Mesenteric fat pad (tissue), 1 donor: ENCODE measurements at places on chromosomes 2 and 18. TPM values are rescaled to one million over a fixed set of nuclear protein-coding genes. Genes with fewer than 3 reads are reported as not detected.
A peak's percentile ranks its signal among the peaks of the same experiment; 100 is the strongest.

The MALL gene
- 20.8 TPM for total RNA-seq

The TNFRSF11A gene
- total RNA-seq: 17.1 TPM

GRCh38 chr2:237558961-237559641, 7.3 kb upstream of the PRLH start:
- no peak for DNase-seq

- DNase-seq: no peak
Measured at GRCh38 chr2:105789745-105790460, 45.2 kb downstream of the NCK2 start.

- DNase-seq: peak; percentile 72
Measured at GRCh38 chr2:16166327-16166981, 226.1 kb downstream of the MYCN start.

- DNase-seq: no peak
Measured at GRCh38 chr18:69469444-69469919, 68.8 kb downstream of the DOK6 start.

The ATOH8 gene
- 69.4 TPM for total RNA-seq

The RESP18 gene
- not detected for total RNA-seq

The TMEM163 gene
- total RNA-seq: 1.9 TPM

DNA sequence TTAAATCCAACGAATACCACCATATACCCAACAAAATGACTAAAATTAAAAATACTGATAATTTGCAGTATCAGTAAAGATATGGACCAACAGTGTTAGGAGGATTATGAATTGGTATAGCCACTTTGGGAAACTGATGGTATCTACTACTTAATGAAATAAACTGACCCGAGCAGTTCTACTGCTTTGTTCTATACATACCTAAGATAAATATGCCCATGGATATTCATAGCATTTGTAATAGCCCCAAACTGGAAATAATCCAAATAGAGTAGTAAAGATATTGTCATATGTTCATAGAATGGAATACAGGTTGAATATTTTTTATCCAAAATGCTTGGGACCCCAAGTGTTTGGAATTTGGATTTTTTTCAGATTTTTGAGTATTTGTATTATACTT, 20.7 kb downstream of the PPP1CB start:
- DNase-seq: no peak

The TEX44 gene
- not detected for total RNA-seq

GRCh38 chr2:239006622-239007285, 158.9 kb downstream of the TWIST2 start:
- DNase-seq: no peak

The PAIP2B gene
- total RNA-seq: 1.3 TPM

- no peak for DNase-seq
Measured at GRCh38 chr2:42210203-42210602, 41.0 kb downstream of the EML4 start.

The RIT2 gene
- total RNA-seq: not detected

The OR6B2 gene
- not detected for total RNA-seq

The CTNNA2 gene
- total RNA-seq: not detected

DNA sequence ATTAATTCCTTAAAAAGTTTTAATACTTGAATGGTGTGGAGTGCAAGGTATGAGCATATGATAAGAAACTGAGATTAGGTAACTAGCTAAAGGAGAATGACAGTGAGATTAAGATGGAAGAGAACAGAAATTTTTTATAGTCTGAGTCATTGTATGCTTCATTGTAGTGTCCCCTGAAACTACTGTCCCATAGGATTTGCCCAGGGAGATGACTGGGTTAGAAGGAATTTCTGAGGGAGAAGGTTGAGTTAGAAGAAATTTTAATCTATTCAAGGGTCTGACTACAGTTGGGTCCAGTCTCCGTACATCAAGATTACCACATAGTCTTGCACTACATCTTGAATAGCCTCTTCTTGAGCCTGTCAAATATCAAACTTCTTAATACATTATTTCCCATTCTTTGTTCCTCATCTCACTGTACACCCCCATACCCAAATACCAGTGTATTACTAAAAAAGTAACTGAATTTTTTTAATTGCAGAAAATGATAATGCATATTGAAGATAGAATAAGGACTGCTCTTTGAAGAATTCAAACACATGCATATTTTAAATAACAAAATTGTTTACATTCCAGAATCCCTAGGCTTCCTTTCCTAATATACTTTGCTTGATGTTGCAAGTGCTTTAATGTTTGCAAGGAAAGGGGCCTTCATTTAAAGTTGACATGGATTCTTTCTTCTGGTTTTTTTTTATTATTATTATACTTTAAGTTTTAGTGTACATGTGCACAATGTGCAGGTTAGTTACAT, 314.3 kb upstream of the COL3A1 start:
- no peak for DNase-seq

- DNase-seq: no peak
Measured at GRCh38 chr2:85653996-85654395, 14.0 kb downstream of the SFTPB start.

The CBLN2 gene
- total RNA-seq: not detected

The INPP5D gene
- total RNA-seq: 28.8 TPM

DNA sequence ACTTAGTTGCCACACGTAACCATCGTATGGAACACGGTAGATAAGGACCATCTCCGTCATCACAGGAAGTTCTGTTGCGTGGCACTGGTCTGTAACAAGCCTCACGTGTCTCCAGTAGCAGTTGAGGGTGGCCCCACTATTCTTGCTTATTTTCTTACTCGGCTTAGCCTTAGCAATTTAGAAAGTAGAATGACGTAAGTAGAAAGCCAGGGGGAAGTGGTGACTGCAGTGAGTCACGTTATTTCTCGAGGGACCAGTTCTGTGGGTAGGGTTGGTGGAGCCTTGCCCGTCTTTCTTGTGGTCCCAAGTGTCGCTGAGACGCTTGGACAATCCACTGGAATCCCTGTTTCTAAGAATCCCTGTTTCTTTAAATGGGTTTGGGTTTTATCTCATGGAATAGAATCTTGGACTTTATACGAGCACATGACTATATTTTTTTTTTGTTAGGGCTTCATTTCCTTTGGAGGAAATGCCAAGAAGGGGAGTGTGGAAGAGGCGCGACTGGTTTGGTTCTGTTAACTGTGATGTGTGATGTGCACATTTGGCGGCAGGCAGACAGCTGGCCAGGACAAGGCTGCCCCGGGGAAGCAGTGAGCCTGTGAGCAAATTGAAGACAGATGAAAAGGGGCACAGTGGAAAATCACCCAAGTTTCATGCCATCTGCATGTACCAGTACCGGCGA, 96.2 kb downstream of the CABLES1 start:
- DNase-seq: no peak

- DNase-seq: no peak
Measured at GRCh38 chr2:227612546-227613271, 1.9 kb downstream of the SCYGR3 start.

GRCh38 chr2:73075477-73076373, 4.2 kb upstream of the SFXN5 start:
- no peak for DNase-seq

DNA sequence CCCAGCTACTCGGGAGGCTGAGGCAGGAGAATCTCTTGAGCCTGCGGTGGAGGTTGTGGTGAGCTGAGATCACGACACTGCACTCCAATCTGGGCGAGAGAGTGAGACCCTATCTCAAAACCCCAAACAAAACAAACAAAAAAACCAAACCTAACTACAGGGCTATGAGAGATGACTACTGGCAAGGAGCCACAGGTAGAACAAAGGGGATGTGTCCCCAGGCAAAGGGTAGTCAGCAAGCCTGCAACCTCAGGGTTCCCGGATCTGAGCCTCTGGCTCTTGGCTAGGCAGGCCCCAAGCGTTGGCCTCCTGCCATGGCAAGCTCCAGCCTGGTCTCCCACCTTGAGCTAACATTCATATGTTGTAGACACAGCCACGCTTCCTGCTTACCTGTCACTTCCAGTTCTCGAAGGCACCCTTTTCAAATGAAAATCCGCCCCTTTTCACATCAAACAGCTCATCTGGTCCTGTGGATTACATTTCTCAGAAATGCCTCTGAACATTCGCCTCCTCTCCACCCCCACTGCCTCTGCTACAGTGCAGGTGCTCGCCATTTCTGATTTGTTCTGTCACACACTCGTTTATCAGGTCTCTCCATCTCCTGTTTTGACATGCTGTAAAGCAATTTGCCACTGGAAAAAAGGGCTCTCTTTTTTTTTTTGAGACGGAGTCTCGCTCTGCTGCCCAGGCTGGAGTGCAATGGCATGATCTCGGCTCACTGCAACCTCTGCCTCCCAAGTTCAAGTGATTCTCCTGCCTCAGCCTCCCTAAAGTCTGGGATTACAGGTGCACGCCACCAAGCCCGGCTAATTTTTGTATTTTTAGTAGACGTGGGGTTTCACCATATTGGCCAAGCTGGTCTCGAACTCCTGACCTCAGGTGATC, 13.1 kb upstream of the ACTR3 start:
- DNase-seq: no peak

GRCh38 chr2:1601067-1601412, 143.3 kb downstream of the PXDN start:
- DNase-seq: no peak

GRCh38 chr2:99637159-99637697, 147.4 kb upstream of the REV1 start:
- no peak for DNase-seq

The GCKR gene
- total RNA-seq: 4.2 TPM

- no peak for DNase-seq
Measured at GRCh38 chr2:1871171-1871570, 126.9 kb upstream of the PXDN start.
